ENCODE measurements at places on chromosomes 11 and 22.

DNA sequence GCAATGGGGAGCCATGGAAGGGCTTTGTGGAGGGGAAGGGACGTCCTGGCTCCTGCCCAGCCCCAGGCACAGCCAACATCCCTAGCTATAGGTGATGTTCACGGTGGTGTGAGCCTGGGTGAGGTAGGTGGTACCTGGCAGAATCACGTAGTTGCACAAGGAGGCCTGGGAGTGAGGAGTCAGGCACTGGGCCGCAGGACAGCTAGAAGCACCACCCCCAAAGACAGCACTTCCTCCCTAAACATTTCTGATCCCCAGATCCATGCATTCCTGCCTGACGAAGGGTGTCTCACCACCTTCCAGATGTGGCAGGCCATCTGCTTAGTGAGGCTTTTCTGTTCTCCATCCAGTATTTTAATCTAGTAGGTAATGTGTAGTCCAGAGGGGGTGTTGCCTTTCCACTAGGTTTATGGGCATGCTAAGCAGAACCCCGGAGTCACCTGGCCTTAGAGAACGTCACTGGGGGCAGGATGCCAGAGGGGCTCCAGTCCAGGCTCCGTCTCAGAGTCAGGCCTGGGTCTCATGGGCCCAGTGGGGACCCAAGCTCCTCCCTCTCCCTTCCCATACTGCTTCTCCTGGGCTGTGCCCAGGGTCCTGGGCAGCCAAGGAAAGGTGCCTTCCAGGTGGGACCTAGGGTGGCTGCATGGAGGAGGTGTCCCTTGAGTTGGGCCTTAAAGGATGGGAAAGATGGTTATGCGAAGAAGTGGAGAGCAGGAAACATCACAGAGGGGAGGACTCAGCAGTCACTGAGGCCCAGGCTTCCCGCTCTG is 56.2 kb downstream of the OTOG start:
- no peak for DNase-seq

GRCh38 chr22:33328789-33329296 is 270.7 kb upstream of the SYN3 start:
- no peak for DNase-seq

GRCh38 chr11:104333977-104334376 is 170.0 kb upstream of the PDGFD start:
- DNase-seq, result peak; percentile 74

GRCh38 chr11:109435121-109435742 is 13.2 kb downstream of the C11orf87 start:
- no peak for DNase-seq

DNA sequence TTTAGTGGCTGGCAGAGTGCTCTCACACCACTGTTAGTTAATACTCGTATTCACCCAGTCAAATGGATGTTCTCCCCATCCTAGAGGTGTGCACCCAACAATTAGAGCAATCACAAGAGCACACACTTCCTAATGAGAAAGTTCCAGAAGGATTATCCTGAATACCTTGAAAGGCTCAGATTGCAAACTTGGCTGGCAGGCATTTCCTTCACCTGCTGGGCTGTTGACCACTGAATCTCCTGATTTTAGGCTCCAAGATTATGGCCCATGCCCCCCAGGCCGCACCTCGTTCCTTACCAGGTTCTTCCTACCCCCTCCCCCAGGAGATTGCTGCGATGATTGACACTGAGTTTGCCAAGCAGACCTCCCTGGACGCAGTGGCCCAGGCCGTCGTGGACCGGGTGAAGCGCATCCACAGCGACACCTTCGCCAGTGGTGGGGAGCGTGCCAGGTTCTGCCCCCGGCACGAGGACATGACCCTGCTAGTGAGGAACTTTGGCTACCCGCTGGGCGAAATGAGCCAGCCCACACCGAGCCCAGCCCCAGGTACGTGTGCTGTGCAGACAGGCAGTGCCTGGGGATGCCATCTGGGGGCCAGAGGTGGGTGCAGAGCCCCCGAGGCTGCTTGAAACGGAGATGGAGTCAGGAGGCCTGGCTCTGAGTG is 26.9 kb downstream of the TAB1 start:
- no peak for DNase-seq

DNA sequence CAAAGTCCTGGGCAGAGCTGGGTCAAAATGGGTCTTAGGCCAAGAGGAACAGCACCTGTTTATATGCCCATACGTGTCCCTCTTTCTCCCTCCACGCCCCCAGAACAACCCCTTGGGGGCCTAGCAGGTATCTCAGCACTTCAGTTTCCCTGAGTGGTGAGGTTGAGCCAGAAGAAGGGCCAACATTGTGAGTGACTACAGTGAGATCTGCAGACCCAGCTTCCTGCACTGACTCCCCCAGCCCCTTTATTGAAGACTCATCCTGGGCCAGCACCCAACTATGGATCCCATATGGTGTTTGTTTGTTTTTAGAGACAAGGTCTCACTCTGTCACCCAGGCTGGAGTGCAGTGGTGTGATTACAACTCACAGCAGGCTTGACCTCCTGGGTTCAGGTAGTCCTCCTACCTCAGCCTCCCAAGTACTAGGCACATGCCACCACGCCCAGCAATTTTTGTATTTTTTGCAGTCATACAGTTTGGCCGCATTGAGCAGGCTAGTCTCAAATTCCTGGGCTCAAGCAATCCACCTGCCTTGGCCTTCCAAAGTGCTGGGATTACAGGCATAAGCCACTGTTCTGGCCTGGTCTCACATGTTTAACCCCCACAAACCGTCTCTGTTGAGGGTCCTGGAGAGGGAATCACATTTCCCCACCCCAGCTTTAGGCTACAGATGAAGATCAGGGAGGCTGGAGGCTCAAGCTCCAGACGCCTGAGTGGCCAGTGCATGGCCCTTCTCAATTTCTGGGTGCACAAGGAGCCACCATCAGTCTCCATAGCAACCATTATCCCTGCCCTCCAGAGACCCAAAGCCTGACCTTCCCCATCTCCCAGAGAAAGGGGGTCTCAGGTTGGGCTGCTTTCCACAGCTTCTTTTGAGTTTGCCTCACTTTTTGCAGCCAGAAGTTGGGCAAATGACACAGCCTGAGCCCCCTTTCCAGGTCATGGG is 1.7 kb upstream of the LARGE2 start:
- DNase-seq, result no peak

GRCh38 chr11:47917599-47918369 is 62.6 kb upstream of the PTPRJ start:
- DNase-seq, result peak; percentile 96

GRCh38 chr11:123272565-123272964 is 77.5 kb upstream of the CLMP start:
- DNase-seq, result no peak

DNA sequence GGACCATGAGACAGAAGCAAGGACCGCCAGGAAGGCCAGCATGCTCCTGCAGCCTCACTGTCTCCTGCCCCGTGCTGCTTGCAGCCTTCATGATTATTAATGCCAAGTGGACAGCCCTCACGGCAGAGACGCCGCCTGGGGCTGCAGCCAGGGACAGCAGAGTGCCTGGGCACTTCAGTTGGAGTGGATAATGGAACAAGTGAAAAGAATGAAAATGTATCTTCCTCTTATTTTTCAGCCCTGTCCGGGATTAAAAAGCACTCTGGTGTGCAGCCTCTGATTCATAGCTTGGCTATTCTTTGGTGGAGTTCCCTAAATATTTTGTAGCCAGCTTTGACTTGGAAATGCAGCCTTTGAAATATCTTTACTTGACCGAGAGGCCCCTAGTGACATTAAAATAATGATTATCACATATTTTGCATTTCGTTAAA is 1404.2 kb downstream of the BRD1 start:
- DNase-seq, result no peak

DNA sequence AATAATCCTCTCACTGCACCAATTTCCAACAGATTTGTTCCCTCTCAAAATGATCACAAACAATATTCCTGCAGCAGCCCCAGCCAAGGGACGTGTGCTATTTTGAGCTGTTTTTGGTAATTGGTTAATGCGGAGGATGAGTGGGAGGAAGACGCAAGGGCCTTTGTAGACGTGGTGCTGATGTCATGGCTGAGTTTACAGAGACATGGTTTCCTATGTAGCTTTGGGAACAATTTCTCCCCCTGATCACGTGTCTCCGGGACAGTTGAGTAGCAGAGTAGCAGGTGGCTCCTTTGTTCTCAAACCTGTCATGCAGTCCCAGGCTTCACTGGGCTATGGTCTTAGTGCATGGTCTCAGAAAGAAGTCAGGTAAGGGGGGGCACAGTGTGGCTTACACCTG is 183.2 kb upstream of the NECTIN1 start:
- DNase-seq, result no peak

DNA sequence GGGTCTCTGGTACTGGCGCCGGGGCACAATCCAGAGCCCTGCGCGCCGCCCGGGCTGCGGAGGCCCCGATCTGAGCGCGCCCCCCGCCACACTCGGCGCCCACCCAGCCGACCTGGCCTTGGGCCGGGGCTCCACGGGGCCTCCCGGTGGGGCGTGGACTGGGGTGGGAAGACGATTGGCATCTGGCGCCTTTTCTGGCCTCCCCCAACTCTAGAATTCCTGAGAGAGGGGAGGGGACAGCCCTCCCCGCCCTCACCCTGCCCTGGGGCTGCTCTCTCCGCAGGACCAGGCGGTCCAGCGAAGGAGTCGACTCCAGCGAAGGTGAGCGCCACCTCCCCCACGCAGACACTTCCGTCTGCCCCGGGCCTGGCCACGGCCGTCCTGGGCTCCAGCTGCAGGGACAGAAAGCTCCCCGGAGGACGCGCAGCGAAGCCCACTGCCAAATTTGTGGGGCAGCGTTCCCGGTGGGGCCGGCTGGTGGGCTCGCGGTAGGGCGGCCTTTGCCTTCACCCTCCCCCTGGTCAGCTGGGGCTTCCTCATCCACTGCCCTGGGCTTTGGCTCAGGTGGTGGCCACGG is 593 bp downstream of the SSH3 start:
- no peak for DNase-seq

DNA sequence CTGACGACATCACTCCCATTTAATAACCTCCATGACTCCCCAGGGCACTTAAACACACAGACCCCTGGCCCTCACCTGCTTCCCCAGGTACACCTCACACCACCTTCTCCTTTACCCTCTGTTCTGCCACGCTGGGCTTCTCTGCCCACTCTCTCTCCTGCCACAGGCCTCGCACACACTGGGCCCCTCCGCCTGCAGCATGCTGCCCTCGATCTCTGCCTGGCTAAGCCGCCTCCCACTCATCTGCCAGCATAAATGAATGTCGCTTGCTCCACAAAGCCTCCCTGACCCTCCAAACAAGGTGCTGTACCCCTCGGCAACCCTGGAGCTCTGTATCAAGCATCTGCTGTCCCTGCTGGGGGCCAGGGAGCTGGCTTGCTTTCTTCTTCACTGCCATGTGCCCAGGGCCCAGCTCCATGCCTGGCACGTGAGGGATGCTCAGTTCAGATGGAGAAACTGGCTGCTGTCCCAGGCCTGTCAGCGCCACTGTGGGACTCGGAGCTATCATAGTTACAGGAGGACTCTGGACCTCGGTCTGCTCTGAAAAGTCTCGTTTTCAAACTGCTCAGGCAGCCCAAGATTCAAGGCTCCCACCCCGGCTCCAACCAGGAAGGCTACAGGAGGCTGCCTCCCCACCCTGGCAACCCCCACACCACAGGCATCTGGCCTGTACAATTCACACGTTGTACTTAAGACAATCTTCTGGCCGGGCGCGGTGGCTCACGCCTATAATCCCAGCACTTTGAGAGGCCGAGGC is 11.9 kb downstream of the TTLL1 start:
- DNase-seq, result no peak

- DNase-seq, result no peak
Observed at GRCh38 chr11:98679673-98680072, 341.1 kb upstream of the CNTN5 start.

DNA sequence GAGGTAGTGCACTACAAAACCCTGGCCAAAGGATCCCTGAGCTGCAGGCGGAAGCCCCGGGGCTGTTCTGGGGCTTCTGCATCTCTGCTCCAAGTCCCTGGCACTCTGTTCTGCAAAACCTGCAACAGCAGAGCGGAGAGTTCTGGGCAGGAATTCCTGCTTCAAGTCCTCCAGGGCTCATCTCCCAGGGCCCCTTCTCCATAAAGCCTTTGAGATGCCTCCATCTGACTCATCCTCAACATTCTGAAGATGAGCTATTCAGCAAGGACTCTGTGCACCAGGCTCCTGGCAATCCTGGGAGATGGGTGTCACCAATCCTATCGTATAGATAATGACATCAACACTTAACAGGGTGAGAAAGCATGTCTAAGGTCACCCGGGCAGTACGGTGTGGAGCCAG is 19.3 kb downstream of the SYN3 start:
- DNase-seq, result no peak

- no peak for DNase-seq
Observed at GRCh38 chr22:42171417-42171816, 40.8 kb upstream of the CYP2D6 start.

DNA sequence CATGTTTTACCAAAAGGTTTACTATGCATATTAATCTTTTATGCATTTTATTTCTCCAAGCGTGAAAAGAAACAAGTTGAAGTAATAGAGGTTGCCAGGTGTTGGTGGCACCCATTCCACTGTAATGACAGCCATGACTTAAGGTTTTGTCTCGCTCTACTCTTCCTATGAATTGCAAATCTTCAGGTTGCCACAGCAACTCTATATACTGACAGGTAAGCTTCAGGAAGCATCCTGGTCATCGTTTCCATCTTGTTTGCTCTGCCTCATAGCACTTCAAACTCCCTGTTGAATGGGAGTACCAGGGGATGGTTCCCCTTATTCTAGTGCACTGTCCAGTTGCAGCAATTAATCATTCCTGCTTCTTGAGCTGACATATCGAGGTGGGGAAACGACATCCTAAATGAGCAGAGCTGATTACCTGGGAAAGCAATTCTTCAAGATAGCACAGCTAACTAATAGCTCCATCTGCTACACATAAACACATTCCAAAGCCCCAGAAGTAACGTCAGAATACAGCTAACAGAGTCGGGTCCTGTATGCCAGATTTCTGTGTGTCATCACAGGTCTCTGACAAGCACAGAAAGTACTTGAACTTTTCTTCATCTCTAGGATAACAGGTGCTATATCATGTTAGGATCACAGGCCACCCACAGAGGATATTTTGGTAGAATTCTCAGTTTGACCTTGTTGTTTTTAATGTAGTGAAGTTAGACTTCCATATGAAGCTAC is 80.3 kb downstream of the CADM1 start:
- no peak for DNase-seq

Measured in NAMALWA (cell line).